NB4 (cell line): ENCODE measurements at places on chromosomes 1 and 21.

- DNase-seq = no peak
Measured at GRCh38 chr1:53678507-53678906, 60.5 kb downstream of the GLIS1 start.

DNA sequence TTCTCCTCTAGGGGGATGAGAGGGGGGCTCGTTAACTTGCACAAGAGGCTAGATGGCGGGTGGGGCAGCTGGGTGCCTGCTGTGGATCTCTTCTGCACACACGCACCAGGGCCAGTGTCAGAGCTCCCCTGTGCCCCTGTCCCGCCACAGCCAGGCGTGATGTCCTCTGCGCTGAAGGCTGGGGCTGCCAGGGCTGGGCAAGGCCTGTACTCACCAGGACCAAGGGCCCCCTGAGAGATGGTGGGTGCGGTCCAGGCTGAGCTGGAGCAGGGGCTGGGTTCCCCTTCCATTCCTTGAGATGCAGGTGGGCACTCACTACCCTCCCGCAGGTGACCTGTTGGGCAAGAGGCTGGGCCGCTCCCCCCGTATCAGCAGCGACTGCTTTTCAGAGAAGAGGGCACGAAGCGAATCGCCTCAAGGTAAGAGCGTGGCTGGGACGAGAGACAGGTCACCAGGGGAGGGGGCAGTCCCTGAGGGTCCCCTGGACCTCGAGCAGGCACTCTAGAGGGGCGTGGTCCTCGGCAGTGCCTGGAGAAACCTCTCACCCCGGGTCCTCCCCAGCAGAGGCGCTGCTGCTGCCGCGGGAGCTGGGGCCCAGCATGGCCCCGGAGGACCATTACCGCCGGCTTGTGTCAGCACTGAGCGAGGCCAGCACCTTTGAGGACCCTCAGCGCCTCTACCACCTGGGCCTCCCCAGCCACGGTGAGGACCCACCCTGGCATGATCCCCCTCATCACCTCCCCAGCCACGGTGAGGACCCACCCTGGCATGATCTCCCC is 15.2 kb downstream of the SAMD11 start:
- DNase-seq = peak; percentile 45

- no peak for DNase-seq
Measured at GRCh38 chr1:29176576-29176975, 5.1 kb downstream of the SRSF4 start.

DNA sequence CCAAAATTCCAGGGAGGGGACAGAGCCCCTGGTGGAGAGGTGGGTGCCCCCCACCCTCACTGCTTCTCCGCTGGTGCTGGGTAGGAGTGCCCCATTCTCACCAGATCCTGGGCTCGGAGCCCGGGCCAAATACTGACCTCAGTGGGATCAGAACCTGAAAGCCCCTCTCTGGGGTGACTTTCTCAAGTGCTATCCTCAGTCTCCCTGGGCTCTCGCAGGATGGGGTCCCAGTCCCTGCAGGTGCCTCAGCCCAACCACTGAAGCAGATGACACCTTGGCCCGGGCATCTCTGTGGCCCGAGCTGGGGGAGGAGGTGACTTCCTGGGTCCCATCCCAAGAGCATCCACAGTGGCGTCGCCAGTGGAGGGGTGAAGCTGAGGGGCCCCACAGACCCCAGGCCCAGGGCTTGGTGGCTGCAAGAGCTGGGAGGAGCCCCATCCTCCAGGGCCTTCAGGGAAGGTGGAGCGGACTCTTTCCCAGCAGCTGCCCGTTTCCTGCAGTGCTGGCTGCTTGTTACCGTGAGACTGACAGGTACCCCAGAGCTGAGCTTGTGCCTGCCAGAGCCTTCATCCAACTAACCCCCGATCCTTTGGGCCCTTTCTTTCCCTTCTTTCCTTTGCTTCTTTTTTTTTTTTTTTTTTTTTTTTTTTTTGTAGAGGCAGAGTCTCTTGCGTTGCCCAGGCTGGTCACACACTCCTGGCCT is 3.9 kb upstream of the FNDC10 start:
- peak; percentile 1 for DNase-seq

- DNase-seq = no peak
Measured at GRCh38 chr1:47622776-47623556, 185.1 kb downstream of the FOXD2 start.

DNA sequence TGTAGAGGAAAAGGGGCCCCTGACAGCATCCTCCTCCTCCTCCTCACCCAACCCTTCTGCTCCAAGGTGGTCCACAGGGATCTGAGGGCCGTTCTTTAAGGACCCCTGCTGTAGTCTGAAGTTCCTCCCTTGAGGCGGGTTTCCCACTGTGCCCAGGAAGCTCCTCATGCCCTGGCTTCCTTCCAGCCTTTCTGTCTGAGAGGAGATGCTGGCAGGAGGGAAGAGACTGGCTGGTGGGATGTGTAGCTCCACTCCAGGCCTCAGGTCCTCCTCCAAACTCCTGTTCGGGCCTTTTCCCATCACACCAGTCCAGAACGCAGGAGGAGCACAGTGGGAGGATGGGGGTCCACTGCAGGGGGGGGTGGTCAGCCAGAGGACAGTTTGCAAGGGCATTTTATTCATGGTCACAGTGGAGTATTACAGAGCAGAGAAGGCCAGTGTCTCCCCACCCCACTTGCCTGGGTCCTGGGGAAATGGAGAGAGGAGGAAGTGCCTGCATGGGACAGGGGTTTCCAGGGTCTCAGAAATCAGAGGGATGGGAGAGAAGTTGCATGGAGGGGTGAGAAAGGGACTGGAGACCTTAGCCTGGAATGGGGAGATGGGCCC is 7.8 kb downstream of the ETV3L start:
- DNase-seq = no peak
